WTC11 (cell line): ENCODE measurements at places on chromosomes 6 and 20. TPM values are rescaled to one million over a fixed set of nuclear protein-coding genes. Genes with fewer than 3 reads are reported as not detected.

TBXT gene
- total RNA-seq, result 0.15 to 0.50 TPM (median 0.21 TPM) in 3 replicates

DNAH8 gene
- 0.02 TPM in 1 of 3 replicates, not detected in the others for total RNA-seq

TMEM200A gene
- 10.4 to 11.2 TPM (median 11.0 TPM) in 3 replicates for total RNA-seq

RNF114 gene
- total RNA-seq, result 86.6 to 91.6 TPM (median 88.1 TPM) in 3 replicates

GGTLC1 gene
- total RNA-seq, result not detected in 3 replicates

WFDC11 gene
- not detected in 3 replicates for total RNA-seq

LYRM2 gene
- total RNA-seq, result 21.3 to 22.2 TPM (median 21.8 TPM) in 3 replicates

CDKAL1 gene
- total RNA-seq, result 20.6 to 21.9 TPM (median 21.6 TPM) in 3 replicates

CST4 gene
- total RNA-seq, result not detected in 3 replicates

INSM1 gene
- total RNA-seq, result 3.3 to 4.4 TPM (median 3.6 TPM) in 3 replicates
